Uterus (tissue), 4 donors: ENCODE measurements at places on chromosomes 7 and 10. TPM values are rescaled to one million over a fixed set of nuclear protein-coding genes. Genes with fewer than 3 reads are reported as not detected.
A peak's percentile ranks its signal among the peaks of the same experiment; 100 is the strongest.

DNA sequence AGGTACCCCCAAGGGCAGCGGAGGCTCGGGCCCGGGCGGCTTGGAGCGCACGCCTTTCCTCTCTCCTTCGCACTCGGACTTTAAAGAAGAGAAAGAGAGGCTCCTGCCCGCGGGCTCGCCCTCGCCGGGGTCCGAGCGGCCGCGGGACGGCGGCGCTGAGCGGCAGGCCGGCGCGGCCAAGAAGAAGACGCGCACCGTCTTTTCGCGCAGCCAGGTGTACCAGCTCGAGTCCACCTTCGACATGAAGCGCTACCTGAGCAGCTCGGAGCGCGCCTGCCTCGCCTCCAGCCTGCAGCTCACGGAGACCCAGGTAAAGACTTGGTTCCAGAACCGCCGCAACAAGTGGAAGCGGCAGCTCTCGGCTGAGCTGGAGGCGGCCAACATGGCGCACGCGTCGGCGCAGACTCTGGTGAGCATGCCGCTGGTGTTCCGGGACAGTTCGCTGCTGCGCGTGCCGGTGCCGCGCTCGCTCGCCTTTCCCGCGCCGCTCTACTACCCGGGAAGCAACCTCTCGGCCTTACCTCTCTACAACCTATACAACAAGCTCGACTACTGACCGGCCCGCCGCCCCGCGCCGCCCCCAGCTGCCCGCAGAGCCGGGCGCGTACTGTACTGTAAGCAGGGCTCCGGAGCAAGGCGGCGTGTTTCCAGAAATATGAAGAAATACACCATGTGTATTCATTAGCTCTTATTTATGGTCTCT is 1.8 kb downstream of the HMX2 start:
- H3K36me3 ChIP-seq: no peaks in the 10 kb centered on the region
- peaks cover 11% of the 10 kb centered on the region for H3K4me1 ChIP-seq
- H3K27me3 ChIP-seq: peaks cover 33% of the 10 kb centered on the region
- no peak overlapping the region for H3K27ac ChIP-seq
- no peak for DNase-seq

DNA sequence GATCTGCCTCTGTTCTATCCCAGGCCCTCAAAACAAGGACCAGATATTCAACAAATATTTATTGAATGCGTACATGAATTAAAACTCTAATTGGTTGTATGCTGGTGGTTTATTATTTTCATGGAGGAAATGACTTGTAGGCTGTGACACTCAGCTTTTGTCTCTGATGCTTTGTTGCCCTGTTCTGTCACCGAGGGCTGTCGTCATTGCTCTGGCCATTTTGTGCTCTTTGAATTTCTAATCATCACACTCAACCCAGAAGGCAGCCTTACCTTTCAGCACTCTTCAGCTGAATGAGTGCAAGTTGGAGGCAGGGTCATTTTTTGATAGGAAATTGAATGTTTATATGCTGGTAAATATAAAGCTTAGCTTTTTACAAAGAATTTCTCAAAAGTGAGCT is 14.5 kb downstream of the SRGN start:
- H3K4me3 ChIP-seq: no peak overlapping the region
- H3K36me3 ChIP-seq: no peaks in the 10 kb centered on the region
- H3K27ac ChIP-seq: no peak overlapping the region

- H3K36me3 ChIP-seq: no peaks in the 10 kb centered on the region
- no peak for DNase-seq
- no peak overlapping the region for H3K27ac ChIP-seq
- H3K4me1 ChIP-seq: no peaks in the 10 kb centered on the region
- no peak overlapping the region for H3K4me3 ChIP-seq
Measured at GRCh38 chr7:156058248-156058647, 246.0 kb upstream of the SHH start.

DNA sequence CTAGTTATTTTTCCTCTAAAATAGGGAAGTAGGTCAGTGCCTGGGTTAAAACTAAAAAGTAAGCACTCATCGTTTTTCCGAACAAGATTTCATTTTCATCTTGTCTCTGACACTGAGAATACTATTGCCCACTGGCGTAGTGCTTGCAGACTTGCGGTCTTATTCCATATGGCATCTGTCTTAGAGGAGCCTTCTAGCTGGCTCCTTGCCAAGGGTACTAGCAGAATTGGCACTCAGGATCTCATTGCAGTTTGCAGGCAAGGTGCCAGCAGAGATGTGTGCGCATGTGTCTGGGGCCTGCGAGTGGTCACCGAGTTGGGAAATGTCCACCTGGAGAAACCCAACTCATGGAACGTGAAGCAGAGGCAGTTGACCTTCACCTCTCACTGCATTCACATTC is 143.4 kb downstream of the CELF2 start:
- H3K4me1 ChIP-seq: no peaks in the 10 kb centered on the region
- no peak overlapping the region for H3K4me3 ChIP-seq
- DNase-seq: no peak
- no peak overlapping the region for H3K27ac ChIP-seq
- H3K36me3 ChIP-seq: no peaks in the 10 kb centered on the region

- H3K4me3 ChIP-seq: no peak overlapping the region
- no peak for DNase-seq
- no peaks in the 10 kb centered on the region for H3K4me1 ChIP-seq
- H3K27me3 ChIP-seq: no peaks in the 10 kb centered on the region
- H3K27ac ChIP-seq: peak overlapping the region; percentile 54
Measured at GRCh38 chr10:11329062-11329673, 282.3 kb downstream of the USP6NL start.

DNA sequence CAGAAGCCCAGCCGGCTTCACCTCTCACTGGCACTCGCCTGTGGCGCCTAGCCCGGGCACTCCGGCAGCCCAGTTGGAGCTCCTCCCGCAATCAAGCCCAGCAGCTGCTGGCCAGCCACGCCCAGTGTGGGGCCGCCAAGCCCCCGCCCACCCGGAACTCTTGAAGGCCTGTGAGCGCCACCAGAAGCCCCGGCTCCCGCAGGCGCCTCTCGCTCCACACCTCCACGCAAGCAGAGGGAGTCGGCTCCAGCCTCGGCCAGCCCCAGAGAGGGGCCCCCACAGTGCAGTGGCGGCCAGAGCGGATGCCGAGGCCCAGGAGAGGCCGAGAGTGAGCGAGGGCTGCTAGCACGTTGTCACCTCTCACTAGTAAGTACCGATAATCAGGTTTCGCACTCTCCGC is 240.7 kb downstream of the TFEC start:
- H3K4me3 ChIP-seq: no peak overlapping the region
- H3K4me1 ChIP-seq: no peaks in the 10 kb centered on the region
- H3K36me3 ChIP-seq: no peaks in the 10 kb centered on the region
- H3K27ac ChIP-seq: no peak overlapping the region

- no peak overlapping the region for H3K4me3 ChIP-seq
- no peak overlapping the region for H3K27ac ChIP-seq
- H3K4me1 ChIP-seq: no peaks in the 10 kb centered on the region
Measured at GRCh38 chr7:44970523-44971051, 8.2 kb downstream of the MYO1G start.

CPA1 gene
- total RNA-seq: not detected

GIMAP1 gene
- 7.4 TPM for total RNA-seq

ZC3HAV1 gene
- total RNA-seq: 39.7 TPM

HOXA1 gene
- total RNA-seq: 0.28 TPM

ARMC10 gene
- total RNA-seq: 47.0 TPM

ZNF853 gene
- total RNA-seq: 0.88 TPM

DRGX gene
- not detected for total RNA-seq
